ENCODE measurements at places on chromosomes 2 and 18.

GRCh38 chr2:19894134-19894792 is 7.5 kb downstream of the TTC32 start:
- DNase-seq = no peak

GRCh38 chr2:132904142-132904842 is 234.3 kb upstream of the LYPD1 start:
- no peak for DNase-seq

- DNase-seq = no peak
Measured at GRCh38 chr18:25164848-25165811, 186.8 kb downstream of the ZNF521 start.

- no peak for DNase-seq
Measured at GRCh38 chr18:31105733-31106132, 3.5 kb upstream of the DSC2 start.

- DNase-seq = no peak
Measured at GRCh38 chr2:218020966-218021535, 18.3 kb upstream of the TNS1 start.

GRCh38 chr2:196966061-196966460 is 39.6 kb upstream of the PGAP1 start:
- no peak for DNase-seq

DNA sequence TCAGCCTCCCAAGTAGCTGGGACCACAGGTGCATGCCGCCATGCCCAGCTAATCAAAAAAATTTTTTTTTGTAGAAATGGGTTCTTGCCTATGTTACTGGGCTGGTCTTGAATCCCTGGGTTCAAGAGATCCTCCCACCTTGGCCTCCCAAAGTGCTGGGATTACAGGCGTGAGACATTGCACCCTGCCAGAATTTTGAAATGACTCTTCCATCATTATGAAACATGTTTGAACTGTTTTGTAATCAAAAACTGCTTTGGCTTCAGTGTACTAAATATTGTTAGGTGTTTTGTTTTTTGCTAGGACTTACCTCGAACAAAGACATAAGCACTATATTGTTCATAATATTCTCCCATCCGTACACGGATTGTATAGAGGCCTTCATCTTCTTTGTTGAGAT is 55.8 kb downstream of the MYOM1 start:
- DNase-seq = no peak

DNA sequence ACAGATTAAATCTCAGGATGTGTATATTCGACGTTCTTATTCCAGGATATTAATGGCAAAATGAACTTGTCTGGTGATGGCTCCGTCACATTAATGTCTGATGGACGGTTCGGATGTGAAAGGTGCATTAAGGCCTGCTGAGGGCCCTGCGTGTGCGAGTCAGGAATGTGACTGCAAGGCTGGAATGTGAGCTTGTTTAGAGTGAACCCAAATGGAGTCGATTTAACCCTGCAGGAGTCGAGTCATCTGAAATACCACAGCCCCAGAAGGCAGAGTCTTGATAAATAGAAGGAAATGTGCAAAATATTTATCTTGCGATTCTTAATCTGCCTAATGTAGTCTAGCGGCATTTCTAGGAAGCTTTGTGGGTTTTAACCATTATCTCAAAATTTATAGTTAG is 44.3 kb downstream of the RDH14 start:
- DNase-seq = no peak

- DNase-seq = no peak
Measured at GRCh38 chr2:143909577-143910353, 610.2 kb downstream of the ZEB2 start.

GRCh38 chr2:196286821-196287220 is 115.4 kb upstream of the STK17B start:
- DNase-seq = no peak

DNA sequence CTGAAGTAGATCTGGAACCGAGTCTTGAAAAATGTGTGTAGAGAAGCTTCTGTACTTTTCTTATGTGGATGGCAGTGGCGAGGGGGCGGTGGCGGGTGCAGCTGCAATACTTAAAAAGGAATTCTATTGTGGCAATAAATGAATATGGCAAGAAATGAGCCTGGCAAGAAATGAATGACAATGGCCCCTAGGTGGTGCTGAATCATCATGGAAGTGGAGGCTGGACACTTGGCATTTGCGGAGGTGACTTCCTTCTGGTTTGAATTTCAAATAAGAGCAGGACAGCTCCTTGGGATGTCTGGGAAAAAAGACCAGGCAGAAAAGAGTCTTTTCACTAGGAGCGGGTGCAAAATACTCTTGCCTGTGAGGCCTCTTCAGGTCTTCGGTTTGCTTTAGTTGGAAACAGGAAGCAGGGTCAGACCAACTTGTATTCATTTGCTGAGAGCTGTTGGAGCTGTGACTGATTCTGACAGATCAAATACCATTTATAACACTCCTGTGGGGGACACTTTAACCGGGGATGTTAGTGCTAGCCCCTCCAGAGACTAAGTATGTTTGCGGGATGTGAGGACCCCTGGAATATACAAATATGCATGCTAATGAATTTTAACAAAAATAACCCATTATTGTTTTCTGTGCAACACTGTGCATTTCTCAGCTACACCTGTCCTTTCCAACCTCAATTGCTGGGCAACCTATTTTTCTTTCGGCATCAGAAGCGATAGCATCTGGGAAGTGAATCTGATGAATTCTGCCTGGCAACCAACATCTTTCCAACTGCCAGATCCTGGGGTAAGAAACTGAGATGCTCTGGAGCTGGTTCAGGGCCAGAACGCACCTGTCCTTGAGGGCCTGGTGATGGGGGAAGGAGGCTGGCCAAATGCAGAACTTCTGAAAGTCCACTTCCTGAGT is 35.4 kb downstream of the FASTKD2 start:
- DNase-seq = peak; percentile 17

- DNase-seq = no peak
Measured at GRCh38 chr2:13537771-13538349, 821.1 kb downstream of the TRIB2 start.

DNA sequence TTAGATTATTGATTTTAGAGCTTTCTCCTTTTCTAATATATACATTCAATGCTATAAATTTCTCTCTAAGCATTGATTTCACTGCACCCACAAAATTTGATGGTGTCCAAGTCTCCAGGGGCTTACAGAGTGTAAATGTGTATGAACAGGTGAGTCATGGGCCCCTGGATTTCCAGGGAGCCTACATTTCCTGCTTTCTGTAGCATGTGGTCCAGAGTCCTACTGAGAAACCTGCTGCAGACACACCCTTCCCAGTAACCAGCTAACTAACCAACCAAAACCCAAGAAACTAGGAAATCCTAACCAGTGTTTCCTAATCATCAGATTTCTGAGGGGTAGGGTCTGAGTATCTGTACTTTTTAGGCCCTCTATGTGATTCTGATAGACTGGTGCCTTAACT is 39.5 kb upstream of the TANC1 start:
- DNase-seq = no peak

DNA sequence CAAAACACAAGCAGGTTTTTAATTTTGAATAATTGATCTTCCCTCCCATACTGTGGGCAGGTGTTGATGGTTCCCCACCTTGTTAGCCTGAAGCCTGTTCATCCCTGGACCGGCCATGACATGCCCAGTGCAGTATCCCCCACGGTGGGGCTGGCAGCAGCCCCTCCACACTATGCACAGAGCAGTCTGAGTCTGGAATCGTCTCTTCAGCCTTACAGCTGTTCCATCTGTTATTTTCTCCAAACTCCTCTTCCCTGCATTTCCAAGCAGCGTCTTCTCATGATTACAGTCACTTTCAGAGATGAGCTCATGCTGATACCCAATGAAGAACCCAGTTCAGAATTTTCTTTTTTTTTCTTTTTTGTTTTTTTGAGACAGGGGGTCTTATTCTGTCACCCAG is 68.2 kb downstream of the ADI1 start:
- DNase-seq = no peak

- no peak for DNase-seq
Measured at GRCh38 chr2:8577573-8577972, 104.3 kb upstream of the ID2 start.

GRCh38 chr2:201432621-201433393 is 18.5 kb downstream of the TRAK2 start:
- no peak for DNase-seq

DNA sequence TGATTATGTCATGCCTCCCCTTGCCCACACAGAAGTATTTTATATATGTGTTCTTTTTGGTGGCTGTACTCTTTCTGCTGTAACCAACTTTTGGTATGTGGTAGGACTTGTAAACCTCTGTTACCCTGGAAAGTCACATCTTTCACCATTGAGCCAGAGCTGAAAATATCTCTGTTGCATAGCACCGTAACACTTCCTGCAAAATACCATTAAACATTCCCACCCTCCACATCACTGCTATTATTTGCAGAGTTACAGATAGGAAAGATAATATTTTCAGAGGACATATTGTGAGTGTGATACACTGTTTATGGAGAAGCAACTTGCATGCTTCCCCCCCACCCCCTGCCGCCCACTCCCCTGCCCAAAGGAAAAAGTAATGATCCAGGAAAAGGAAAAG is 44.8 kb downstream of the CAB39 start:
- DNase-seq = no peak

DNA sequence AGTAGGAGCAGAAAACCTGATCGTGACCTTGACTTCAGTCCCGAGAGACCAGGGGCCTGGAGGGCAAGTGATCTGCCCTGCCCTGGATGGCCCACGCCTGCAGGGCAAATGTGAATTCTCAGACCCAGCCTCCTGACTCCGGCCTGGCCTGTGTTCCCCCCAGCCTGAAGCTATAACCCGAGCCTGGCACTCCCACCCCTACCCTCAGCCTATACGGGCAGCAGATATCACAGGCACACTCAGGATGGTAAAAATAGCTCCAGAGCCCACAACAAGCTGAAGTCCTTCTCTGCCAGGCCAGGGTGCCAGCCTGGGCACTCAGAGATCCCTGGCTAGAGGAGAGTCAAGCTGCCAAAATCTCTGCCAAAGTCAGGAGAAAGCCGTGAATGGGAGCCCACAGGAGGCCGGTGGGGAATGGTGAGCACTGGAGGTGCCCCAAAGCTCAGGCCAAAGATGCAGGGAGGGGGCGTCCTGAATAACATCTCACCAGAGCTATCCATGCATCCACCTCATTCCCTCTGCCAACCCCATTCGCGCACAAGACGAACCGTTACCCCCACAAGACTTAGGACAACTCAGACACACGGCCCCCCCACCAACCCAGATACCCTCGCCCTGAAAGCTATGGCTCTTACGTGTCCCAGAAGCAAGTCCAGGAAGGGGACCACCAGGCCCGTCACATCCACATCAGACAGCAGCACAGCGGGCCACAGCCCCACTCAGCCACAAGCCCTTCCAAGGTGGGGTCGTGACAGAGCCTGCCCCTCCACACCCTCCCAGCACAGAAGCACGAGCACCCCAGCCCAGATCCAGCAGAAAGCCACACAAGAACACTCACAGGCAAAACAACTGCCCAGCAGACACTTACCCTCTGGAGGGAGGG is 144.9 kb downstream of the TNS1 start:
- DNase-seq = no peak

GRCh38 chr2:65382323-65382722 is 50.1 kb downstream of the SPRED2 start:
- no peak for DNase-seq

DNA sequence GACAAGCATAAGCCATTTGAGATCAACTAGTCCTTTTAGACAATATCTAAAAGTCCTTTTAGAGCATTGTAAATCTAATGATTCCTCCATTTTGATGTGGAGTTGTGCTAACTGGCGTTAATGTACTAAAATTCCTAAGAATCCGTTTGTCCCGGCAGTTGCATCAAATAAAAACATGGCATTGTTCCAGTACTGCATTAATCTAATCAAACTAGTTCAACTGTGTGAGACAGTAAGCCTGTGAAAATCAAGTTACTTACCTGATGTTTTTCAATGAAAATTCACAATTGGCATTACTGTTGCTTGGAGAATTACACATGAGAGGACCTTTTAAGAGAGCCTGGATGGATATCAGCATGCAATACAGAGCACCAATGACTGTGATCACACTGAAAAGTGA is 13.3 kb downstream of the TM4SF20 start:
- no peak for DNase-seq

DNA sequence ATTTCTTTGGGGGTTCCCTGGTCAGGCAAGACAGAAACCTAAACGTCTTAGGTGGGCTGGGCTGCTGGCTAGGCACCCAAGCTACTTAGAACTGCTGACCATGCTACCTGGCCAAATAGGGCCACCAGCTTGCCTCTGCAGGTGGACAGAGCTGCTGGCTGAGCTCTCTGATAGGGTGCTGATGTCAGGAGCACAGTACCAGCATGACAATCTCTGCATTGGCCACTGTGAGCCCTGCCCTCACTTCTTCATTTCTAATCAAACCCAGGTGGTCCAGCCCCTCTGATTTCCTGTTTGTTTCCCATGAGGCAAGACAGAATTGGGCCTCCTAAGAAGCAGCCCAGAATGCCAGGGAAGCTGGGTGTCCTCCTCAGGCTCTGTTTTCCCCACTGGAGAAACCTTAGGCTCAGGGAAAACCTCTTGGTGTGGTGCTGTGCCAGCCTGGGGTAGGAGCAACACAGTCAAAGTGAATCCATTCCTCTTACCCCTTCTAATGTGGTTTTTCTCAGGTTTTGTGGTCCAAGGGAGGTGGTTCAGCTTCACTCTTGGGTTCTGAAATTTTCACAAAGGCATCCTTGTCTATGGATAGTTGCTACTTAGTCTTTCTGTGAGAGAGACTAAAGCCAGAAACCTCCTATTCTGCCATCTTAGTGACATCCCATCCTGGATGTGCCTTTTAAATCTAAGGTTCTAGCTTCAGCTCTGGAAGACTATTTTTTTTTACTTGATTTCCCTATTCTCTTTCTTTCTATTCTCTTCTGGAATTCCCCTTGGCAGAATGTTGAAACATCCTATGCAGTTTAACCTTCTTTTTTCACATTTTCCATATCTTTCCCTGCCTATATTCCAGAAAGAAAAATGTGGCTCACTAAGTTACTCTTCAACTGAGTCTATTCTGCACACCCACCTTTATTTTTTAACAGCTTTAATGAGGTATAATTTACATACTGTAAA is 15.2 kb downstream of the SP100 start:
- DNase-seq = no peak

DNA sequence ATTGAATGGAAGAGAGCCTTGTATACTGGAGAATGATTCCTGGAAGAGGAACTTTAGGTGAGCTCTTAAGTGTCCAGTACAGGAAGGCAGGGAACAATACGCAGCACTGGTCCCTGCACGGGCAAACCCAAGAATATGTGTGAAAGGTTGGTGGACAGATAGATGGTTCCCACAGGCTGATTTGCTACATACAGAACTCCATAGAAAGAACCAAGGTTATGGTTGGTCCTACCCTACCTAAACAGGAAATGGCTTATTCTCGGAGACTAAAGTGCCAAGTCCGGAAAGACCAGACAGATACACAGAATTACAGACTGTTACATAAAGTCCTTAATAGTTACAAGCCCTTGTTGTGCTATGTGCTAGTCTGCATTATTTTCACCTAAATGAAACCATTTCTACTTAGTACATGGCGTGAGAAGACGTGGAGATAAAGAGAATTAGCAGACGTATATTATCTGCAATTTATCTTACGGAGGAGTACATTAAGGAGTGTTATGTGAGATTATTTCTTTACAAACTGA is 1.2 kb downstream of the REV1 start:
- no peak for DNase-seq

DNA sequence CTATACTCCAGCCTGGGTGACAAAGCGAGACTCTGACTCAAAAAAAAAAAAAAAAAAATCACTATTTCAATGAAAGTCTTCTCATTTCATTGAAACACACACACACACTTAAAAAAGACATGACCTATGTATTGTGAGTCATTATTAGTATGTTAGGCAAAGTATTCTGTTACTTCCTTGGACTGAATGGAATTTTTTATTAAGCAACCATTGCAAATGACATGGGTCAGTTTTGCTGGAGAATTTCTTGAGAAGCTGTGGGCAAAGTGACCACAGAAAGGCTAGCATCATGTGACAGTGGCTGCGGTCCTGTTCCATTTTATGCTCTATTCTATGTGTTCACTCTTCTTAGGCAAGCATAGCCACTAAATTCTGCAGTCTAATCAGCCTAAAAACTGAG is 695.7 kb downstream of the TDRD15 start:
- DNase-seq = no peak
